ENCODE measurements at places on chromosomes 6 and 20.

DNA sequence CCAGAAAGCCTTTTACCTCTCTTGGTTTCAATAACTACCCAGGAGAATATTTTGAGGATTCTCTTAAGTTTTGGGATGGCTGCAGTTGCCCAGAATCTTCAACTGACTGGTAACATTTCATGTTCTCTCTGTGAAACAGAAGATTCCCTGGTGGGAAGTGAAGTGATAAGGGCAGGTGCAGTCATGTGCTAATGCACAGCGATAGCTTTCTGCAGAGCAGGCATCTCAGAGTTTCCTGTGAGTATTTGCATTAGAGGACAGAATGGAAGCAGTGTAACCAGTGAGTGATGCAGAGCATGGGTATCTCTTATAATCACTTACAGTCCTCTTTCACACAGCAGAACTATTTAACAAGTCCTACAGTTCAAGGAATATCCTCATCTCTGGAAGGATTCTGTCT, 76.1 kb downstream of the HCRTR2 start:
- no peak for DNase-seq

DNA sequence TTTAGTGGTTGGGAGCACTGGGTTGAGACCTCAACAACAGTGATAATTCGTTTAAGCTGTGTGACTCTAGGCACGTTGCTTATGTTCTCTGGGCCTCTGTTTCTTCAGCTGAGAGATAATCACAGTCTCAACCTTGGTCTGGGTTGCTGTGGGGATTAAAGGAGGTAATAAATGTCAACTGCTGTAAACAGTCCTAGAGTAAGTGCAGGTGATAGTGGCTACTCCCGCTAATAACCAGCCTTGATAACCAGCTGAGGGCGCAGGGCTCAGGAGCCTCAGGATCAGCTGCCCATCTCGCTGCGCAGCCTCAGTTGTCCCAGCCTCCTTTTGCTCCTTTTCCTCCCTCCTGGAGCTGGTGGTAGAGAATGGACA, 58.0 kb downstream of the JARID2 start:
- no peak for DNase-seq

DNA sequence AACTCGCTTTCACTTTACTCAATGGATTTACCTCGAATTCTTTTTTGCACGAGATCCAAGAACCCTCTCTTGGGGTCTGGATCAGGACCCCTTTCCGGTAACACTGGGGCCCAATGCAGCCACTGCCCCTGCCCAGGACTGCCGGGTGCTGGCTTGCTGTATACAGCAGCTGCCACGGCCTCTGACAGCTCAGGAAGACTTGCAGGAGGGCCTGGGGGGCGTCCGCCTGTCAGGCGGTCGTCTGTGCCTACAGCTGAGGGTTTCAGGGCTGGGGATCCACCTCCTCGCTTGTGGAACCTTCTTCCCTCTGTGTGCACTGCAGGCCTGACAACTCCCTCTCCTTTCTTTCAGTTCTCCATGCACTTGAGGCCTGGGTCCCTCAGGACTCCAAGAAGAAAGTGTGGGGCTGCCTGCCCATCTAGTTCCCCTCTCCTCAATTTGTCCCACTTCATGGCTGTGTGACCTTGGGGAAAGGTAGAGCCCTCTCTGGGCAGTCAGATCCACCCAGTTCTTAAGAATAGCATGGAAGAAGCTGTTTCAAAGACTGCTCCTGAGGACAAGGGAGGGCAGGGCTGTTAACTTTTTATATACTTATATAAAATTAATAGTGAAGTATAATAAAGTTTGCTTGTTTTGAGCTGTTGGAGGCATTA, 75.0 kb upstream of the LGSN start:
- no peak for DNase-seq

GRCh38 chr6:26270903-26271667, 93.9 kb upstream of the BTN3A2 start:
- DNase-seq = peak; percentile 79

GRCh38 chr6:11023032-11023431, 21.1 kb downstream of the ELOVL2 start:
- no peak for DNase-seq

- no peak for DNase-seq
Measured at GRCh38 chr20:30593572-30593971, 663.9 kb upstream of the DEFB115 start.

All from T-helper 2 cell treated with Interferon-gamma antibody and Interleukin-4, amounts not matched to agents 5 μg/mL and 100 μg/mL, for 36 hours (primary cell).